ENCODE measurements at places on chromosomes 13 and 19.

DNA sequence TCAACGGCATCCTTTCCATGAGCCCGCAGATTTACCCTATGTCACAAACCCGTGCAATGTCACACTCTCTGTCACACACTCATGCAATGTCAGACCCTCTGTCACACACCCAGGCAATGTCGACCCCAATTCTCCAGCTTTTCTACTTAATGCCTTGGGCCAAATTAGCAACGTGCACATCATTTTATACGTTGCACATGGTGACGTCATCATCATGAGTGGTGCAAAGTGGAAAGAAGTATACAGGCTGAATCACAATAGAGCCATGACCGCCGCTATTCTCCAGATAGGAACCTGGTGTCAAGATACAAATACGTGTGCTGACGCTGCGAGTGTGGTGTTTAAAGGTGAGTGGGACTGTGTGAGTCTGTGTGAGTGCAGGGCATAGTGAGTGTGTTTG, 21.7 kb upstream of the ZNF845 start:
- no peak for DNase-seq

- DNase-seq: peak; percentile 99
Measured at GRCh38 chr19:49766007-49766929, 533 bp upstream of the AP2A1 start.

- DNase-seq: no peak
Measured at GRCh38 chr13:67725999-67726398, 495.9 kb upstream of the PCDH9 start.

- no peak for DNase-seq
Measured at GRCh38 chr19:41707502-41707812, 969 bp upstream of the CEACAM5 start.

- no peak for DNase-seq
Measured at GRCh38 chr19:37654629-37655300, 500 bp downstream of the ZFP30 start.

GRCh38 chr19:39795001-39795400, 16.3 kb downstream of the LEUTX start:
- DNase-seq: no peak

DNA sequence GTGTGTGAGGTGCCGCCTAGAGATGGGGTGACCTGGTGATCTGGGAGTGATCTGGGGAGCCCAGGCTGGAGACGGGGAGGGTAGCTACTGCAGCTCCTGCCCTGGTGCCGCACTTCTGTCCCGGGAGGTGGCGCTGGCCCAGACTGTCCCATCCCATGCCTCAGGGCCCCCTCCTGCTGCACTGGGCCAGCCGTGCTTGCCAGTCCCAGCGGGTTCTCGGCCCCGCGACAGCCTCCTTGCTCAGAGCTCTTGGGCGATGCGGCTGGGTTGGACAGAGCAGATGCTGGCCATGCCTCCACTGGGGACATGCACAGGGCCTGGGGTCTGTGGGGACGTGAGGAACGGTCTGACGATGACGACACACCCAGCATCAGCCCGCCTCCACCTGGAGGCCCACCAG, 2.5 kb downstream of the RAX2 start:
- DNase-seq: no peak

- no peak for DNase-seq
Measured at GRCh38 chr13:41443969-41444368, 13.4 kb upstream of the RGCC start.

DNA sequence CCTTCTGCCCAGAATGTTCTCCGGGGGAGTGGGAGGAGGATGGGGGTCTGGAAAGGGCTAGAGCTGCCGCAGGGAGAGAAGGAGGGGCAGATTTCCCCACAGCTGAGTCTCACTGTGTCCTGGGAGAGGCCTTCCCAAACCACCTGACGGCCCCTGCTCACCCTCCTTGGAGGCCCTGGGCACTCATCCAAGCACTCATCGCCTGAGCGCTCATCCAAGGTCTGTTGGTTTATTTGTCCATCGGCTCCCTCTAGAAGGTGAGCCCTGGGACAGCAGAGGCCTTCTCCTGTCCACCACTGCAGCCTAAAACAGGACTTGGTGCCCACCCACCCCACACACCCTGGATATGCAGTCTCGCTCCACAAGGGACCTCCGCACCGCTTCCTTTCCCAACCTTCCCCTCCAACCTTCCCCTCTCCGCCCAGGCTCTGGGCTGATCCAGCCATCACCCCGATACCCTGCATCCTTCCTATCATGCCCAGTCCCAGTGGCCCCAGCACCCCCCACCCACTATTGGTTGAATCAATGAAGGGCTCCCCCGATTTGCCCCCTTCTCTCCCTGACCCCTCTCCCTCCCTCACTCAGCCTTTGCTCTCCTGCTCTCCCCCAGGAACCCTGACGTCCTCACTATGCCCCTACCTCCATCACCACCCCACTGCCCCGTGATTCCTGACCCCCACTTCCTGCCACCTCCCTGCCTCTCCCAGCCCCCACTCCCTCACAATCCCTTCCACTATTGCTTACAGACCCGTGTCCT, 1.7 kb downstream of the UBXN6 start:
- no peak for DNase-seq

DNA sequence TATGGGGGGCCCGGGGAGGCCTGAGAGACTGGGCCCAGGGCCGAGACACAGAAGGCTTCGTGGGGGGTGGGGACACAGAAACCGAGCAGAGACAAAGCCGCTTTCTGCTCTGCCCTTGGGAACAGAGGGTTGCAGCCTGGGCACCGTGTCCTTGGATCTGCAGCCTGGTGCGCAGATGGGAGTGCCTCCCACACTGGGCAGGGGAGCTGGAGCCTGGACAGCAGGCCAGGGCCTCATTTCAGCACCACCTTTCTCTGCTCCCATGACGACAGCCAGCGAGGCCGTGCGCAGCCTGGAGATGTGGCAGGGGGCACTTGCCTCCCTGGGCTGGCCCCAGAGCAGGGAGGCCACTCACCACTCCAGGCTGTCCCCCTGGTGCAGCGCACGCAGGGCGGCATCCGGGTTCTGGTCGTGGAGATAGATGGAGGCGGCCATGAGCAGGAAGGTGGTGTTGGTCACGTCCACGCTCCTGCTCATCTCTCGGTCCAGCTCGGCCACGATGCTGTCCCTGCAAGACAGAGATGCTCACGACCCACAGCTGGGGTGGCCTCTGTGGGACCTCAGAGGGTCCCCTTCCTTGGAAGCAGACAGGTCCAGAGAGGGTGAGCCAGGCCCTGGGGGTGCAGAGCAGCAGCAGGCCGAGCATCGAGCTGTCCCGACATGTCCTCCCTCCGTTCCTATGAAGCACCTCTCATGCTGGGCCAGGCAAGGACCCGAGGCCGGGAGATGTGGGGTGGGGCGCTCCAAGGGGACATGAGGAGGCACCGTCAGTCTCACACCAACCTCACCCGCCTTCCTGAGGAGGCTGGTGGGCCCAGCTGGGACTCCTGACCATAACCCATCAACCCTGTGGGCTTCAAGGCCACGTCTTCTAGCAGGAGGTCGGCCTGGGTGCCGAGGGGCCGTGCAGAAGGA, 10.9 kb upstream of the CERS1 start:
- no peak for DNase-seq

GRCh38 chr19:46610851-46611770, 10.0 kb downstream of the CALM3 start:
- DNase-seq: no peak

DNA sequence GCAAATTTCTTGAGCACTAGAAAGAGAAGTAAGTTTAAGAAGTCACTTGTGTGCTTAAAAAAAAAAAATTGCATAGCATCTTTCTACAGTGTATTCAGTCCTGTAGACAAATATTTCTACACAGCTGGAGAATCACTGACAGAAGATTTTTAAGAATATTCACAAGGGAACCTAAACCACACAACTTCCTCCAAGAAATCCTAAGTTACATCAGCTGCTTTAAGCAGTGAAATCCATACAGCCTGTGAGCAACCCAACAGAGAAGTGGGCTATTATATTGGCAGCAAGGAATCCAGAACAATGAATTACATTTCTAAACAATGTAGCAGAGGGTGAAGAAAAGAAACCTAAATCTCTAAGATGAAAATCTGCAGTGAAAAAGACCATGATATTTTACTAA, 1.5 kb downstream of the DOCK9 start:
- no peak for DNase-seq

DNA sequence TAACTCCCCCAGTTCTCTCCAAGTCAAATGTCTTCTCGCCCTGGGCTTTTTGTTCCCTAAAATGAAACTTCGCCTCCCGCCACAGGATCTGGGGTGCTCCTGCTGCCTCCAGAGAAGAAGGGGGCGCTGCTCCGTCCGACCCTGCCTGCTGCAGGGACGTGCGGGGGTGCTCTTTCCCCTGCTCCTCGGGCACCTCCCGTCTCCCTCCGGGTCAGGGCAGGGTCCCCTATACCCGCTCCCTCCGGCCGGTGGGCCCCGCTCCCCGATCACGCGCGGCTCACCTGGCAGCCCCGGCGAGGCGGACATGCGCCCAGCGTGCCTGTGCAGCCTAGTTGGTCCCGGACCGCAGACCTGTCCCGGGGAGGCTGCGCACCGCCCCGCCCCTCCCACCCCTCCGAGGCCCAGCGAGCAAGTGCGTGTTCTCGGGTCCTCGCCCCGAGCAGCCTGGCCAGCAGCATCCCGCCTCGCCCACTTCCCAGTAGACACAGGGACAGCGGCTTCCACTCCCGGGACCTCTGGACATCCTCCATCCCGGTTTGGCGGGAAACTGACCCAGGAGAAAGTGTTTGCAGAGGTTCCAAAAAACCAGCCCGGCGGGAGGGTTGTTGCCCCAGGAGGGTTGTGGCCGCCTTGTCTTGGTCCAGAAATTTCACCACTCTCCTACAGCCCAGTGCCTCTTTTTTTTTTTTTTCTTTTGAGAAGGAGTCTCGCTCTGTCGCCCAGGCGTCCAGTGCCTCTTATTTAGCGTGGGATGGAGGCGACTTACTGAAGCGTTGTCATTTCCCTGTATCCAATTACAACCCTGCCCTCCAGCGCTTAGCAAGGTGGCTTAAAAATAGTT, at the start of gene OXGR1:
Gene OXGR1 (minus strand): TSS at position 460 of the 841 bp plus-strand sequence. CDS start 6,717 bp downstream, outside the sequence.
- no peak for DNase-seq

DNA sequence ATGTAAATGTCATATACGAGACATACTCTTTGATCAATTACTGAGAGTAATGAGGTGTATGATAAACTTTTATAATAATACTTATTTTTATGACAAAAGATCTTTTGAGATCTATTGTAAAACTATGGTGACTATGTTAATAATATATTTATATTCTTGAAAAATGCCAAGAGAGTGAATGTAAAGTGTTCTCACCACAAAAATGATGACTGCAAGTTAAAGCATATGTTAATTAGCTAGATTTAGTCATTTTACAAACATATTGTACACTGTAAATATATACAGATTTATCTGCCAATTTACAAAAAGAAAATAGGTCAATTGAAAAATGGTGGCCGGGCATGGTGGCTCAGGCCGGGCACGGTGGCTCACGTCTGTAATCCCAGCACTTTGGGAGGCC, 81.0 kb downstream of the GPC6 start:
- no peak for DNase-seq

DNA sequence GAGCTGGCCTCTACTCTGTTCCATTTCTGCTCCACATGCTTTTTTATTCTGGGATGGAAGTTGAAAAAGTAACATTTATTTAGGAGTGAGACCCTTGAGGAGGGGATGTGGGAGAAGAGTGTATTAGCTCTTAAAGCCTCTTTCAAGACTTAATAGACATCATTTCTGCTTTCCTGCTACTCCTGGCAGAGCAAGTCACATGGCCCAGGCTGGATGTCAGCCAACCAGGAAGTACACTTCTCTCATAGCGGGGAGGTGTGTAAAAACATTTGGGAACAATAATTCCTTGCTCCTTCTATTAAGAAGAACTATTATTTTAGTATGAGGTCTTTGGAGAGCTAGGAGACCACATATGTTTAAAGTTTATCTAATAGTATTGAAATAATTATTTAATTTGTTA, 40.6 kb upstream of the FAM216B start:
- no peak for DNase-seq

- no peak for DNase-seq
Measured at GRCh38 chr19:13493516-13494310, 12.6 kb downstream of the CACNA1A start.

GRCh38 chr19:50377051-50377461, 799 bp downstream of the NR1H2 start:
- DNase-seq: peak; percentile 57

DNA sequence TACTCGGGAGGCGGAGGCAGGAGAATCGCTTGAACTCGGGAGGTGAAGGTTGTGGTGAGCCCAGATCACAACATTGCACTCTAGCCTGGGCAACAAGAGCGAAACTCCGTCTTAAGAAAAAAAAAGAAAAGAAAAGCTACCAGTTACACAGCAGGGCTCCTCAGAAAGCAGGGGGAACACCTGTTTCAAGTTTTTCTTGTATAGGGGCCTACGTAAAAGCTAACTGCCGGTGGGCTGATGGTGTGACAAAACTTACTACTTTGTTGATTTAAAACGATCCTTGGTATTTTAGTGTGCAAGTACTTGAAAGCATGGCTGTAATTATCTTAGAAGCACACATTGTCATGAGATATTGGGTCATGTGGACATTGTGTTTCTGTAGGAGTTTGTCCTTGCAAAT, 15.7 kb upstream of the ERVV-1 start:
- DNase-seq: no peak

GRCh38 chr19:4896372-4896771, 6.3 kb downstream of the ARRDC5 start:
- DNase-seq: no peak

GRCh38 chr19:31957711-31958110, 387.7 kb upstream of the ZNF507 start:
- DNase-seq: no peak

DNA sequence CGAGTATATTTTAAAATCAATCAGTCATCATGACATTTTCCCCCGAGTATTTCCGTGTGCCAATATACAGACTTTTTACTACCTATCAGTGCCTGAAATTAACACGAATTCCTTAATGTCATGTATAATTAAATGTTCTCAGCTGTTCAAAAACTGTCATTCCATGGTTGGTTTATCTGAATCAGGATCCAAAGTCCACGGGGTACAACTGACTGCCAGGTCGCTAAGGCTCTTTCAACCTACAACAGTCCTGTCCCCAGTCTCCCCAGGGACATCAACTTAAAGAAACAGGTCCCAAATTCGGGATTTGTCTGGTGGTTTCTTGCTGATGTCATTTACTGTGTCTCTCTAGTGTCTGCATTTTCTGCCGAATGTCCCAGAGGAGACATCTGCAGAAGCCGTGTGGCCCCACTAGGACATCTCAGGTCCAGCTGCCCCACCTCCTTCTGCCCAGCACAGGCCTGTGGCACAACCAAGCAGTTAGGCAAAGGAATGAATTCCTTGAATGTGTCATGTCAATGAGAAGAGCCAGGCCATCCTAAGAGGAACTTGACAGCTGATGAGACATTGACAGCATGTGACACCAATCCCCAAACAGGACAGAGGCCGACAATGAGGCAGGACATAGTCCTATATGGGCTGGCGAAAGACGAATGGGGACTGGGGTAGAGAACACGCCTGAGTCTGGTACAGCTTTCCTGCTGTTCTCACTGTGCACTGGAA, 109.5 kb downstream of the STK24 start:
- DNase-seq: no peak

DNA sequence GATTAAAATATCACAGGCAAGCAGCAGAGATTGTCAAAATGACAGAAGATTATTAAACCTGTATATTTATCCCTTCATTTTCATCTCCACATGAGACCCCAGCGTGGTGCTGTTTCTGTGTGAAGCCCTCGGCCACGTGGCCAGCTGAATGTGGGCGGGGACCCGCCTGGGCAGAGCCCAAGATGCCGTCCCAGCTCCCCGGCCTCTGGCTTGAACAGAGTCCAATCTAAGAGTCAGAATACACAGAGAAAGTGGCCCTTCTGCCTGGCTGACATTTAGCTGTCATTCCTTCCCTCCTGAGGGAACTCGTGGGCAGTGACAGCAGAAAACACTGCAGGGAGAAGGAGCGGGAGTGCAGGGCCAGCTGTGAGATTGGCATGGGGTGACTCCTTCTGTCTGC, 34.9 kb upstream of the UQCRFS1 start:
- no peak for DNase-seq

All from T follicular helper cell (primary cell).